ENCODE measurements at places on chromosomes 7 and 10. TPM values are rescaled to one million over a fixed set of nuclear protein-coding genes. Genes with fewer than 3 reads are reported as not detected.

Gene ITGB8
- 0.45 TPM for polyA plus RNA-seq

DNA sequence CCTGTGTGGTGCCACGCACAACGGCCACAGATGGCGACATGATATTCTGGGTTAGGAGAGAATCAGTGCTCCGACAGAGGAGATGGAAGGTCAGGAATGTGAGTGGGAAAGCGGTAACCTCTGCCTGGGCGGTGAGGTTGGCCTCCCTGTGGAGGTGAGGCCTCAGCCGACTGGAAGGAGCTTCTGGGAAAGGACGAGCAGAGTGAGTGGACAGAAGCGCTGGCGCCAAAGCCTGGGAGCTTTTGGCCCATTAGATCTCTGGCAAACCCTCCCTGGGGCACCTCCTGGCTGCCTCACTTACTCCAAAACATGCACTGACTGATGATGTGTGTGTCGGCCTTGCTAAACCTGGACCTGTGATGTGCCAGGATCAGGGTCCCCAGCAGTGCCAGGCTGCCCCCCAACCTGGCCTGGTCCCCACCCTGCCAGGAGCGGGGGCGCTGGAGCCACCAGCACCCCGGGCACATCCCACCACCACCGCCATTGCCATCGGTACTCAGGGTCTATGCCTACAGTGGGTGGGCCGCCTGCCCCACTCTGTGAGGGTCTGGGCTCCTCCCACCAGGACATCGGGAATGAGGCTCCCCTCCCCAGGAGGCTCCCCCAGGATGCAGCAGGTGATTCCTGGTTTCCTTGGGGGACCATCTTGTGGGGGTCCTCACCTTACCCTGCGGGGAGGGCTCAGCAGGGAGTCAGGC, 51.0 kb downstream of the RASGEF1A start:
- H3K36me3 ChIP-seq, result no peaks in the 10 kb centered on the region
- H3K4me3 ChIP-seq, result no peak overlapping the region
- no peak overlapping the region for H3K27ac ChIP-seq
- no peaks in the 10 kb centered on the region for H3K27me3 ChIP-seq

GRCh38 chr10:58827381-58827780, 314.7 kb downstream of the BICC1 start:
- no peak overlapping the region for H3K27ac ChIP-seq
- H3K4me3 ChIP-seq, result no peak overlapping the region
- DNase-seq, result no peak
- no peaks in the 10 kb centered on the region for H3K36me3 ChIP-seq

Gene TAS2R60
- not detected for polyA plus RNA-seq

Gene GJD4
- not detected for polyA plus RNA-seq

GRCh38 chr7:98617960-98618418, 904 bp downstream of the NPTX2 start:
- no peak for DNase-seq
- no peaks in the 10 kb centered on the region for H3K36me3 ChIP-seq
- H3K27ac ChIP-seq, result no peak overlapping the region
- no peak overlapping the region for H3K4me3 ChIP-seq
- H3K27me3 ChIP-seq, result peaks cover 11% of the 10 kb centered on the region

Gene SPDYE2
- 2.9 TPM for polyA plus RNA-seq

Gene AASS
- 4.5 TPM for polyA plus RNA-seq

Gene TNPO3
- polyA plus RNA-seq, result 34.1 TPM

DNA sequence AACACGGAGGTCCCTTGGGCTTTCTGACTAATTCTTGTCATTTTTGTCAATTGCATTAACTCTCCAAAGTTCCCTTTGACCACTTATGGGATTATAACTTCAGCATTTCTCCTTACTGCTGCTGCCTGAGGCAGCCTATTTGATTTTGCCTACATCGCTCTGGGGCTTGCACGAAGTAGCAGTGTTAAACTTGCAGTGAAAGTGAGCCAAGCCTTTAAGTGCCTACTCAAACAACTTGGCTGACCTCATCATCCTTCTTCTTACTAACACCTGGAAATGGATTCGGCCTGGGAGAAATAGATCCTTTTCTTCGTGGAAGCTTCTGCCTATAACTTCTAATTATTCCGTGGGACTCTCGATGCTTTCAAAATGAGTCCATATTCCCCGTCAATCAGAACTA, 76.6 kb downstream of the DGKB start:
- no peaks in the 10 kb centered on the region for H3K4me1 ChIP-seq
- H3K27ac ChIP-seq, result no peak overlapping the region

Gene GRM3
- 0.27 TPM for polyA plus RNA-seq

GRCh38 chr7:45181286-45181960, 23.8 kb downstream of the RAMP3 start:
- no peak overlapping the region for H3K4me3 ChIP-seq
- no peaks in the 10 kb centered on the region for H3K27me3 ChIP-seq
- H3K4me1 ChIP-seq, result no peaks in the 10 kb centered on the region
- H3K36me3 ChIP-seq, result no peaks in the 10 kb centered on the region
- no peak for DNase-seq
- H3K27ac ChIP-seq, result no peak overlapping the region
